DND-41 (cell line): ENCODE measurements at places on chromosomes 4 and X.

DNA sequence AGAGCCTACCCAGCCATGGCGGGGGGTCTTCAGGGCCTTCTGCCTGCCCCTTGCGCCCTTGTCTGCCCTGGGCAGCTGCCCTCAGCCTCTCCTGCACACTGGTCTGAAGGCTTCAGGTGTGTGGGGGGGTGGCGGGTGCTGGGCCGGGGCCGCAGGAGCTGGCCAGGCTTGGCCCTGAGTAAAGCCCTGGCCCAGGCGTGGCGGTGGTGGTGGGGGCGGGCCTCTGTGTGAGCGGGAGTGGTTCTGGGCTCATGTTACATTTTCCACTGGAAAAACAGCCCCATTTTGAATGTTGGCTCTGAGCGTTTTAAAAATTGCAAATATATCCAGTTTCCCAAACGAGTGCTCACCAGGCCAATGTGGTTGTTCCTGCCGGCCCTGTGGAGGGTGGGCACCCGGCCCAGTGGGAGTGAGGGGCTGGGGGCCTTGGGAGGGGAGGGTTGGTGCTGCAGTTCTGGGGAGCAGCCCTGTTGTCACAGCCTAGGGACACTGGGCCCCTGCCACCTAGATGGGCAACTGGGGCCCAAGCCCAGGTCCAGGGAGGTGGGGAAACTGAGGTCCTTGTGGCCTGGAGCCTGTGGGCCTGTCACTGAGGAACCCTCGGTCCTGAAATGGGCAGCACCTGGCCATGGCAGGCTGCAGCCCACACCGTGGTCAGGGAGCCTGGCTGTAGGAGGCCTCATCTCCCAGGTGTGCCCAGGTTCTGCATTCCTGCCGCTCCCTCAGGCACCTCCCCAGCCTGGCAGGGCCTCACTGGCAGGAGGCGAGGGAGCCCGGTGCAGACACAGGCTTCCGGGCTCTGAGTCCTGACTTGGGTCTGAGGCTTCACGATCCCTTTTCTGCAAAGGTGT lies 28.3 kb downstream of the FGFRL1 start:
- H3K4me1 ChIP-seq, result no peaks in the 10 kb centered on the region
- H3K27me3 ChIP-seq, result no peaks in the 10 kb centered on the region
- no peak for DNase-seq

DNA sequence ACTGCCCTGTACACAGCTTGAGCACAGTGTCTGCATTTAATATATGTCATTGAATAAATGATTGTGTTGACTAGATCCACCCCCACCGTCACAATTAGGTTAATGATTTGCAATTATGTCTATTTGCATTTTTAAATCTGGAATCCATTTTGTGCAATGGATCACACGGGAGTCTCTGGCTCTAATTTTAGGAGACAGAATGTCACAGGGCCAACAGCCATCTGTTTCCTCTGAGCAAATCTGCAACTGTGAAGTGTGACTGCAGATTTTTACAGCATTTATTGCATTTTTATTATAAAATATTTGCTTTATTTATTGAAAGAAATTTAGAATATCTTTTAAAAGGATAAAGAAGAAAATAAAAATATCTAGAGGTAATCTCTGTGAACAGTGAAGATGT lies 316.8 kb downstream of the HS3ST1 start:
- no peak overlapping the region for H3K27ac ChIP-seq
- H3K36me3 ChIP-seq, result no peaks in the 10 kb centered on the region
- H3K4me1 ChIP-seq, result no peaks in the 10 kb centered on the region
- H3K27me3 ChIP-seq, result no peaks in the 10 kb centered on the region
- no peak for DNase-seq

- H3K36me3 ChIP-seq, result no peaks in the 10 kb centered on the region
- no peak overlapping the region for H3K27ac ChIP-seq
- DNase-seq, result no peak
- no peaks in the 10 kb centered on the region for H3K4me1 ChIP-seq
- no peak overlapping the region for H3K4me3 ChIP-seq
Measured at GRCh38 chrX:113980953-113981352, 602.9 kb upstream of the HTR2C start.

GRCh38 chr4:37338972-37339371 lies 94.4 kb downstream of the NWD2 start:
- no peaks in the 10 kb centered on the region for H3K27me3 ChIP-seq
- no peaks in the 10 kb centered on the region for H3K36me3 ChIP-seq

DNA sequence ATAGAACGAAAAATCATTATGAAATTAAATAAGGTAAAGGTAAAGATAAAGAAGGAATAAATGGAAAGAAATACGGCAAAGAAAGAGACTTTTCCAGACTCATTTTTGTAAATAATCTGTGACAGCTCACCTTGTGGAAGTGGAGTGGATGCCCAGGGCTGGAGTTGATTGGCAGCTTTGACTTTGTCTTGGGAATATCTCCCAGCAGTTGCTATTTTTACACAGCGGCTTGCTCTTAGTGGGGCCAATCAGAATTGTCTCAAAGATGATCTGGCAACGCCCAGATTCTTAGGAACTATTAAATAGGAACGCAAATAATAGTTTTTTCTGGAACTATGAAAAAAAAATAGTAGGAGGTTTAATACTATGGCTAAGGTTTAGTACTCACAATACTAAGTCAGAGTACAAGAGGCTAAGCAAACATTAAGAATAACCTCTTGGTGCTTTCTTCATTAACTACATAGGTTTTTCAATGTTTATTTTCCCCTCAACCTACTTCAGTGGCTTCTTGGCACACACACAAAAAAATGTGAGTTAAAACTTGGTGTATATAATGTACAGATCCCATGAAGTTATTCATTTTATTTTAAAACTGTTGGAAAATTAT lies 132.7 kb downstream of the TRAM1L1 start:
- no peak for DNase-seq
- H3K4me3 ChIP-seq, result no peak overlapping the region
- H3K27me3 ChIP-seq, result no peaks in the 10 kb centered on the region
- no peaks in the 10 kb centered on the region for H3K36me3 ChIP-seq
- no peak overlapping the region for H3K27ac ChIP-seq

GRCh38 chr4:187309456-187309855 lies 585.8 kb upstream of the FAT1 start:
- no peaks in the 10 kb centered on the region for H3K4me1 ChIP-seq
- DNase-seq, result no peak
- H3K27me3 ChIP-seq, result no peaks in the 10 kb centered on the region

DNA sequence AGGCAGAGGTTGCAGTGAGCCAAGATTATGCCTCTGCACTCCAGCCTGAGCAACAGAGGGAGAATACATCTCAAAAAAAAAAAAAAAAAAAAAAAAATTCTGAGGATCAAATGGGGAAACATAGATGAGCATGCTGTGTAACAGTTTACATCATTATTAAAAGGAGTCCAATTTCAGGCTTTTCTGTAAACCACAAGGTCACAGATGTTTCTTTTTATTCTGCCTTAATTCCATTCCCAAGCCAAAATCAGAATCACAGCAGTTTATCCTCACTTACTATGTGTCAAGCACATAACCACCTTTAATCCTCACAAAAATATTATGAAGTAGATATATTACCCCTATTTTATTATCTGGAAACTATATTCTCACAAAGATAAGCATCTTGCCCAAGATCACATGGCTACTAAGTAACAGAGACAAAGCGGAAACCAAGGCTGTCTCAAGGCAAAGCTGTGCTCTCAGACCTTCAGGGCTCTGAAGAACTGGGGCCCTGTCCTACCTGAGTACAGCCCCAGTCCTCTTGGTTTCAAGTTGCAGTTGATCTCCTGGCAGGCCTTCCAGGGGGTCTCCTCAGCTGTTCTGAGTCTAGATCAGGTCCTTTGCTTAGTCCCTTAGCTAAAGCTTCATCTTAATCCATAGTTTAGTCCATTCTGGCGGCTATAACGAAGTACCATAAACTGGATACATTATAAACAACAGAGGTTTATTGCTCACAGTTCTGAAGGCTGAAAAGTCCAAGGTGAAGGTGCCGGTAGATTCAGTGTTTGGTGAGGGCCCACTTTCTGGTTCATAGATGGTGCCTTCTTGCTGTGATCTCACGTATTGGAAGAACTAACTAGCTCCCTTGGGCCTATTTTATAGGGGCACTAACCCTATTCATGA lies 141.3 kb downstream of the PALLD start:
- no peak overlapping the region for H3K27ac ChIP-seq
- no peak overlapping the region for H3K4me3 ChIP-seq
- no peaks in the 10 kb centered on the region for H3K4me1 ChIP-seq
- DNase-seq, result no peak
- no peaks in the 10 kb centered on the region for H3K36me3 ChIP-seq

DNA sequence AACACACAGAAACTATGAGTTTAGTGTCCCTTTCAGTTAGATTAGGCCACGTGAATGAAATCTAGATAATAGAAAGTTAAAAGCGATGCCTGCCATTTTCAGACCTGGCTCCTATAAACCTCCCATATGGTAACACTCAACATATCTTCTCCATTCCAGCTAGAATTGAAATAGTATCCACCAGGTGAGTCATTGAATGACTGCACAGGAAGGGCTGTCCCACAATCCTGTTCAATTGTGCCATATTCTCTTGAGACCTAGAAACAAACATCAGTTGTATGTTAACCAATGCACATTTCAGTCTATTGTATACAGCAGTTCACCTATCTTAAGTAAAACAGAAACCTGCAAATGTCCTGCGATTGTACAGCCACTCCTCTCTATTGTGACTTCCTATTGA lies 659.3 kb upstream of the SLIT2 start:
- H3K36me3 ChIP-seq, result no peaks in the 10 kb centered on the region
- H3K4me1 ChIP-seq, result no peaks in the 10 kb centered on the region
- H3K27ac ChIP-seq, result no peak overlapping the region
- no peaks in the 10 kb centered on the region for H3K27me3 ChIP-seq

DNA sequence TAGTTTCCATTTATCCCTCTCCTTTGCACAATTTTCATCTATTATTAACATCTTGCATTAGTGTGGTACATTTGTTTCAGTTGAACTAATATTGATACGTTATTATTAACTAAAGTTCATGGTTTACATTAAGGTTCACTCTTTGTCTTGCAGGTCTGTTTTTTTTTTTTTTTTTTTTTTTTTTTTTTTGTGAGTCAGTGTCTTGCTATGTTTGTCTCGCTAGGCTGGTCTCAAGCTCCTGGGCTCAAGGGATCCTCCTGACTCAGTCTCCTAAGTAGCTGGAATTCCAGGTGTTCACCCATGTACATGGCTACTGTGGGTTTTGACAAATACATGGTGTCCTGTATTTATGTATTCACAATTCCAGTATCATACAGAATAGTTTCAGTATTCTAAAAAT lies 6.8 kb downstream of the TBC1D19 start:
- DNase-seq, result no peak
- H3K36me3 ChIP-seq, result no peaks in the 10 kb centered on the region
- H3K27me3 ChIP-seq, result no peaks in the 10 kb centered on the region
- peaks cover 19% of the 10 kb centered on the region for H3K4me1 ChIP-seq

GRCh38 chrX:41616935-41617334 lies 71.8 kb upstream of the GPR34 start:
- H3K27ac ChIP-seq, result no peak overlapping the region
- peaks cover 4% of the 10 kb centered on the region; the same call in 1 of the 2 replicates for H3K36me3 ChIP-seq
- no peak overlapping the region for H3K4me3 ChIP-seq
- DNase-seq, result no peak
- no peaks in the 10 kb centered on the region for H3K4me1 ChIP-seq
- no peaks in the 10 kb centered on the region for H3K27me3 ChIP-seq

DNA sequence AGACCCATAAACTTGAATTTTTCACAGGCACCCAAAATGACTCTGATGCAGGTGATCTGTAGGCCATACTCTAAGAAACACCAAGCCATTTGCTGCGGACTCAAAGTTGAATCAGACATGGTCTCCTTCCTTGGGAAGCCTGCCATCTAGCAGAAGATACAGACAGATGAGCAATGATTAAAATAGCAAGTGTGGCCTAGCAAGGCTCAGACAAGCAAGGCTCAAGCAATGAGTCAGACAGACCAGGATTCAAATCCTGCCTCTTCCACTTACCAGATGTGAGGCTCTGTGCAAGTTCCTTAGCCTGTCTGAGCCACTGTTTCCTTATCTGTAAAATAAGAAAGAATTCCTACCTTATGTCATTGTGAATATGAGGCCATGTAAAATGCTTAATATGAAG lies 2.3 kb downstream of the CCDC149 start:
- H3K27me3 ChIP-seq, result no peaks in the 10 kb centered on the region
- no peak overlapping the region for H3K27ac ChIP-seq
- no peaks in the 10 kb centered on the region for H3K36me3 ChIP-seq

DNA sequence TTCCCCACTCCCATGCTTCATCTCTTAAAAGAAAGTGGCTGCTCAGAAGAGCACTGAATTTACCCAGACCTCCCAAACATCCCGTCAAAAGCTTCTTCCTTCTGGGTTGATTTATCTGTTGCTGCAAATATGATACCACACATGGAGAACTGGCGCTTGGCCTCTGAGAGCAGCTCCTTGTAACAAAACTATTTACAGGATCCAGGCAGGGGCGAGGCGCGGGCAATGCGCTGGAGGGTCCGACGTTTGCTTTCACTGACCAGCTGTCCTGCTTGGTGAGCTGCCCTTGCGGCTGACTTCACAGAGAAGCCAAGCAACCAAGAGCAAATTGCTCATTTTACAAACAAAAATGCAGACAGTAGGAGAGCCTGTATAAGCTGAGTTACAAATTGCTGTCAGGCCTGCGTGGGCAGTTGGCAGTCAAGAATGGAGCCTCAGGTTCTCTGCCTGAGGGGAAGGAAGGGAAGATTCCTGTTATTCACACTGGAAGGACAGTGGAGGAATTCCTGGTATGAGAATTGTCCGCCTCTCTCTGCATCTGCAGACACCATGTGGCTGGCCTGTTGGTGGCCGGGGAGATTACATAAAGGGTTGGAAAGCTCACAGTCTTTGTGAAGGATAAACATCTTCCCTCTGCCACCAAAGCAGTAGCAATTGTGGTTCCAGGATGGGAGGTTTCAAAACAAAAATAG lies 192.2 kb upstream of the LEF1 start:
- H3K36me3 ChIP-seq, result no peaks in the 10 kb centered on the region
- DNase-seq, result peak; percentile 58
- no peaks in the 10 kb centered on the region for H3K27me3 ChIP-seq

- H3K27ac ChIP-seq, result no peak overlapping the region
- H3K4me1 ChIP-seq, result no peaks in the 10 kb centered on the region
- H3K4me3 ChIP-seq, result no peak overlapping the region
Measured at GRCh38 chr4:85571008-85571407, 96.1 kb downstream of the ARHGAP24 start.

DNA sequence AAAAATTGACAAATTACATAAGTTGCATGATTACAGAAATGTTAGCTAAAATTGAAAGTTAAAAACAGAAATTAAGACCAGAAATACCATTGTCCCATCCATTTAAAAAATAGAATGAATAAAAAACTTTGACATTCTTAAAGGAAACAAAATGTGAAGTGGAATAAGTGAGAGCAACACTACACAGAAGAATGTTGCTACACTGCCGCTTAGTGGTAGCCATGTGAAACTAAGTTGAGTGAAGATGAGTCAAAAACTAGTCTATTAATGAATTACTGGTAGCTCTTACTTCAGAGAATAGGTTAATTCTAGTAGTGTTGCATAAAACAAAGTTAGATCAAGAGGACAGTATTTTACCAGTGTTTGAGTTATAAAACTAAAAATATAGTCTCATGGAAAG lies 571.0 kb upstream of the KLHL4 start:
- H3K36me3 ChIP-seq, result no peaks in the 10 kb centered on the region
- H3K4me1 ChIP-seq, result no peaks in the 10 kb centered on the region
- no peak overlapping the region for H3K4me3 ChIP-seq
- no peak for DNase-seq
- H3K27me3 ChIP-seq, result no peaks in the 10 kb centered on the region
- H3K27ac ChIP-seq, result no peak overlapping the region
